ENCODE measurements at places on chromosomes 4 and X.

GRCh38 chrX:1384658-1385252 is 7.2 kb downstream of the SLC25A6 start:
- no peak for DNase-seq

- DNase-seq: no peak
These were observed 377.3 kb downstream of the ARAP2 start for GRCh38 chr4:35867057-35867456.

DNA sequence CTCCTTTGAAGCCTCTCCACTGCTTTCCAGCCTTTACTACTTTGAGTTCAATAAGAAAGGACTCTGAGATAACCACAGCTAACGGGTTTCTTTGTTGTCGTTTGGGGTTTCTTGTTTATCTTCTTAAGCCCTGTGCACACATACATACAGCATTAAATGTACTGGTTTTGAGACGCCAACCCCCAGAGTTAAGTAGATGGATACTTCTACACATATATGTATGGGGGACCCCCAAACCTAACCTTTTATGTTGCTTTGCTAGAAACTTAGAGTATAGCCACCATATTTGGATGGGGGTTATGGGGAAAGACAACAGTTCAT is 697 bp downstream of the CEP135 start:
- no peak for DNase-seq

DNA sequence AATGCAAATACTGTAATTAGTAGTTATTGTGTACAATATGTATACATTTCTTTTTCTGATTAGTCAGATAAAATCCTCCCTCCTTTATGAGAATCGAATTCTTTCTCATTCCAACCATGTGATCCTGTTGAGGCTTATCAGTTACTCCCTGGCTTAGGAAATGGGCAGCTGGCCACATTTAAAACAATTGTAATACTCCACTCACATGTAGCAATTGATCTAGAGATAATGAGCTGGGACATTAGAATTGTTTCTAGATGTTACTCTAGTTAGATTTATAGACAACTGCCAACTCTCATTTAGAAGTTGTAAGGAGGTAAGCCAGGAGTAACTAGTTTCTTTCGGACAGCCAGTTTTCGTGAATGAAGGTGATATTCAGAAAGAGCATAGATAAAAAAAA is 859.3 kb upstream of the AADAT start:
- DNase-seq: no peak

DNA sequence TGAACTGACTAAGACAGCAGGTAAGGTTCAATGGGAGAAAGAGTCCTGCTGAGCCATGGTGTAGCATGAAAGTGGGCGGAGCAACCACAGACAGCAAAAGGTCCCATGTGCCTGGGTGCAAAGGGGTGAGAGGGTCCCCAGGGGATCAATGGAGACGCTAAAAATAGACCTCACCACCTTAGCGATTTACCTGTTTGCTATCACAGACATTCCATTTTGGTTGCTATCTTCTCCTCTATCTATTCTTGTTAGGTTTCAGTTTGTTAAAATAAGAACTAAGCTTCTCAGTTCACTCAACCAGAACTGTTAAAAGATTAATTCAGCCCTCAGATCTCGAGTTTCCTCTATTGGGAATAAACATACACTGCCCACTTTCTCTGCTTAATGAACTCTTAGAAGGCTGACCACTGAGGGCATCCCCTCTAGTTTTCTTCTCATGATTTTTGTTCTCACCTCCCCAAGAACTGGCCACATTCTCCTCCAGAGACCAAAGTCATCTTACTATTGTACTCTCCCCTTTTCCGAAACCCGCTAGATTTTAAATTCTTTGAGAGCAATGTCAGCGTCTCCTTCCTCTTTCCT is 136.7 kb downstream of the PARM1 start:
- DNase-seq: no peak

- DNase-seq: no peak
These were observed 616.1 kb upstream of the CPEB2 start for GRCh38 chr4:14386196-14386595.

GRCh38 chrX:39795605-39796004 is 302.2 kb downstream of the BCOR start:
- DNase-seq: no peak

DNA sequence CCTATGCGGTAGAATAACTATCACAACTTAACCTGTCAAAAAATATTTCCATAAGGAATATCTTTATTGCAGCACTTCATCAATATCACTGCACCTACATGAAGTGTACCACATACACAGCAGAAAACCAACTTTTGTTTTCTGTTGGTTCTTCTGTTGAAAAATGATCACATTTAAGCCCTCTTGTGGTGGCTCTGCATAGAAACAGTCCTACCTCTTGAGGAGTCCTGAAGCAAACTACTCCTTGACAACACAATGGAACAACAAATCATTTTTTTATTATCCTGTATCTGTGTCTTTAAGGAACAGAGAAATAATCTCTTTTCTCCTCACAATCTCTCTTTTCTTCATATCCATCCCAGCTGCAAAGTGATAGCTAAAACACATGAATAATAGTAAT is 39.8 kb upstream of the ATOH1 start:
- no peak for DNase-seq

DNA sequence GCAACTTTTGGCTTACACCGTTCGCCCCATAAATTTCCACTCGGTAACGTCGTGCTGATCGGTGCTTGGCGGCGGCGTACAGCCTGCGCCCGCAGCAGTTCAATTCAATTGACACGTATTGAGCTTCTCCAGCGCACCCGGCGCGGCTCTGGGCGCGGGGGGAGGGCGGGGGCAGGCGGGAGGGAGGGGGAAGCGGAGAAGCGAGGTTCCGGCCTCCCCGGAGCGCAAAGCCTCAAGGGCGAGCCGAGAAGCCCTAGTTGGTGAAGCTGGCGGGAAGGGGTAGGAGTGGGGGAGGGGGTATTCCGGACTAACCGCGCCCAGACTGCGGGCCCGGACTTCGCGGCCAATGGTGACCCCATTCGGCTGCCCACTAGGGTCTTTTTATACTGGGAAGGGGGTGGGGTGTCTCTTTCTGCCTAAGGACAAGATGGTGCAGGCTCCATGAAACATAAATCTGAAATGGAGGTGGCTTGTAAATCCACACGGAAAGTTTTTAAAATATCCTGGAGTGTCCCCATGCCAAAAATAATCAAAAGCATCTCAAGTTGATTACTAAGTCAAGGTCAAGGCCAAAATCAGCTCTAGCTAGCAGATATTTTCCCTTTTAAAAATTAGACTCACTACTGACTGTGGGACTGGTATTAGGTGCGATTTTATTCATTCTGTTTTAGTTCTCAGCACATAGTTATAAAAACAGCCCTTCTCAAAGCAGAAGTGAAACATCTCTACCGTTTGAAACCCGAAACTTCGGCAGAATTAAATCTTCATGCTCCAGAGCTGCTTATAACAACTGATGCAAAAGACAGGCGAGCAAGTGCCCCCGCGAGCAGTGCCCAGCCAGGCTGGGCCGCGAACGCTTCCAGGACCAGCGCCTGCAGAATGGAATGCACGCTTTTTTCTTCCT is 1.5 kb upstream of the BCOR start:
- no peak for DNase-seq

GRCh38 chr4:125486351-125486750 is 171.6 kb downstream of the FAT4 start:
- DNase-seq: no peak

GRCh38 chr4:68951806-68952585 is 392 bp upstream of the UGT2A3 start:
- DNase-seq: no peak

GRCh38 chrX:139930916-139931645 is 1.8 kb downstream of the ATP11C start:
- no peak for DNase-seq

- no peak for DNase-seq
These were observed 26.7 kb upstream of the CRMP1 start for GRCh38 chr4:5919571-5919970.

All from T-helper 2 cell (primary cell).